ENCODE measurements at places on chromosomes 12 and 14.
A peak's percentile ranks its signal among the peaks of the same experiment; 100 is the strongest.

GRCh38 chr12:24895612-24896011 lies 53.3 kb downstream of the BCAT1 start:
- peak; percentile 51 for DNase-seq

DNA sequence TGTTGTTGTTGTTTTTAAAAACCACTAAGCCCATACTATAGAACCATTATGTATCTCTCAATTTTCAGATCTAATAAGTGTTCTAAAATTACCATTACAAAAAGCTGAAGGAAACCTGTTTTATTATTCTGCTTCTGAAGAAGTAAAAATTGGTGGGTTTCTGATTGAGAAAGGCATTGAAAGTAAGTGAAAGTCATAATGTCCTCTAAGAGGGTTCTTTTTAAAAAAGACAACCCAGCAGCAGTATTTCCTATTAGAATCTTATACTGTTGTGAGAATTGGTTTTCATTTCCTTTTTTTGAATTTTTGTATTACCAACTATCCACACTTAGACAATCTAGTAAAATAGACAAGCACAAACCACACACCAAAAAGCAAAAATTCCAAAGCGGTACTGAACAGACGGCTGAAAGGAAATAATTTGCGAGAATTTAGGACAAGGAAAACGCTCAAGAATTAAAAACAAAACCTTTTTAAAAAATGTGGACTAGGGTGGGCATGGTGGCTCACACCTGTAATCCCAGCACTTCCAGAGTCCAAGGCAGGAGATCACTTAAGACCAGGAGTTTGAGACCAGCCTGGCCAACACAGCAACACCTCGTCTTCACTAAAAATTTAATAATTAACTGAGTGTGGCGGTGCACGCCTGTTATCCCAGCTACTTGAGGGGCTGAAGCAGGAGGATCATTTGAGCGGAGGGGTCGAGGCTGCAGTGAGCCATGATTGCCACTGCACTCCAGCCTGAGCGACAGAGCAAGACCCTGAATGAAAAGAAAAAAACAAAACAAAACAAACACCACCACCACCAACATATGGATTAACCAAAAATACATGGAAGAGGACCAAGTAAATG lies 66.7 kb upstream of the AP4S1 start:
- no peak for DNase-seq

- DNase-seq = peak; percentile 81
Measured at GRCh38 chr14:30559638-30560091, 707 bp downstream of the G2E3 start.

DNA sequence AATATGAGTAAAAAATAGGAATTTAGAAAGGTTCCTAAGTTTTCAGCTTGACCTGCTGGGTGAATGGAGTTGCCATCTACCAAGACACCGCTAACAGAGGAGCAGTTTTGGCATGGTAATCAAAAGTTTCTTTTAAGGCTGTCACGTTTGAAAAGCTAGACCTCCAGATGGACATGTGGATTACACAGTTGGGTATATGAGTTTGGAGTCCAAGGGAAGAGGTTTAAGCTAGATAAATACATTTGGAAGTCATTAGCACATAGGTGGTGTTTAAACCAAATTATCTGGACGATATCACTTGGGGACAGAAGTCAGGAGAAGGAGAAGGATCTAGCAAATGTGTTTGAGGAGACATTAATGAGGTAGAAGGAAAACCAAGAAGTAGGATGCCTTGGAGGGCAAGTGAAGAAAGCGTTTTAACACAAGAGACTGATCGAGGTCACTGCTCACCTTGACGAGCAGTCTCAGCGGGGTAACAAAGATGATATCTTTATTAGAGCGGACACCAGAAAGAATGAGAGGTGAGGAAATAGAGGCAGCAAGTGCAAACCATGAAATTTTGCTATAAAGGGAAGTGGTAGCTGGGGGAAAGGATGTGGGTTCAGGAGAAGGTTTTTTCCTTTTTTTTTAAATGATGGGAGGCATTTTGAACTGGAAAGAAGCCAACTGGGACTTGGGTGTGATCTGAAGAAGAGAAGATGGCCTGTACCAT lies 17.6 kb downstream of the PNP start:
- no peak for DNase-seq

DNA sequence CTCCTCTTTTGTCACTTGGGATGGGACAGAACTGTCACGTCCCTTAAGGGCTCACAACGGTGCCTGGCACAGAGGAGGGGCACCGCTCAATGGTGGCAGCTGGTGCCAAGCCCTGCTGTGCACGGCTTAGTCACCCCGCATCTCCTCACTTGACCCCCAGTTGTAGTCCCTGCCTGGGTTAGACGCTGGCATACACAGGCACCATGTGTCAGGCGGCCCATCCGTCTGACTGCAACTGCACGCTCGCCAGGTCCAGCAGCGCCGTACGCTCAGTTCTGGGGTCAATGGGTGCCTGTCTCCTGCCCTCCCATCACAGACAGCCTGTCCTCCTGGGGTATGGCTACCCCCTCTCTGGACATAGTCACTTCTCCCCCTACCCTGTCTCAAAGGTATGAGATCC lies 1.6 kb upstream of the PACS2 start:
- no peak for DNase-seq

DNA sequence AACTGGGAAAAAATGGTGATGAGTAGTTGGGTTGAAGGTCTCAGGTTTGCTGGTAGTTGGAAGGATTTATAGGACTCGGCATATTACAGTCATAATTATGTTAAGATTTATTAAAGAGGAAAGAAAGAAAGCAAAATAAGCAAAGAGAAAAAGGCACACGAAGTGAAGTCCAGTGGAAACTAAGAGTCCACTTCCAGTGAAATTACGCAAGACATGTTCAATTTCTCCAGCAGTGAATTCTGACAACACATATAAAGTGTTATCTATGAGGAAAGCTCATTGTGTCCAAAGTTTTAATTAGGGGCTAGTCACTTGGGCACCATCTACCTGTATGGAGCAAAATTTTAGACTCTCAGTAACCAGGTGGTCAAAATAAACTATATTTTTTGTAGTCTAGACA lies 143.3 kb downstream of the CEP128 start:
- peak; percentile 31 for DNase-seq

DNA sequence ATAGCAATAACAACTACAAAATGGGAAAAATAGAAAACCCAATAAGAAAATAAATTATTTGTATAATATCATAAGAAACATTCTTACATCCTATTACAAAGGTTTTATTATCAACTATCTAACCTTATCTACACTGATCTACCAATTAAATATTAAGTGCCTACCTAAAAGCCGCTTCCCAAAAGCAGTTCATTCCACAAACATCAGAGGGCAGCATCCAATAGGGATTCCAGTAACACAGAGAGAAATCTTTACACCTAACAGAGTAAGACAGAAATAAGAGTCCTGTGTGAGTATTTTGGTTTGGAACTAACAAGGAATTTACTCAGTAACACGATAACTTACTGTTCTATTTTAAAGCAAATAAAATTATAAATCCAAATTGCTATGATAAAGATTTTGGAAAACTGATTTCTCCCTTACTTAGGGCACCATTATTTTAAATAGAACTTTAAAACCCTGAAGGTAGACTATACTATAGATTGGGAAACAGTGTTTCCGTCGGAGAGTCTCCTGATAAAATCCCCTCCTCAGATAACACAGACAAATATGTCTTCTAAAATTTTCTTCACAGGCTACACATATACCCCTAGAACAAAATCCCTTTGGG lies 15.0 kb downstream of the GXYLT1 start:
- DNase-seq = peak; percentile 73

GRCh38 chr12:102570256-102570655 lies 89.9 kb upstream of the IGF1 start:
- DNase-seq = no peak

- peak; percentile 83 for DNase-seq
Measured at GRCh38 chr14:53670701-53671100, 285.9 kb downstream of the BMP4 start.

GRCh38 chr12:66190519-66191370 lies 1.7 kb downstream of the IRAK3 start:
- DNase-seq = peak; percentile 54

DNA sequence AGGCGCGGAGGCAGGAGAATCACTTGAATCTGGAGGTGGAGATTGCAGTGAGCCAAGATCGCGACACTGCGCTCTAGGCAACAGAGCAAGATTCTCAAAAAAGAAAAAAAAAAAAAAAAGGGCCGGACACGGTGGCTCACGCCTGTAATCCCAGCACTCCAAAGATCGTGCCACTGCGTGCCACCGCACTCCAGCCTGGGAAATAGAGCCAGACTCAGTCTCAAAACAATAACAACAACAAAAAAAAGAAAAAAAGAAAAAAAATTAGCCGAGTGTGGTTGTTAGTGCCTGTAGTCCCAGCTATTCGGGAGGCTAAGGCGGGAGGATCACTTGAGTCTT lies 470 bp upstream of the RPL6 start:
- no peak for DNase-seq

- DNase-seq = no peak
Measured at GRCh38 chr12:21456291-21456780, 18.9 kb downstream of the PYROXD1 start.

DNA sequence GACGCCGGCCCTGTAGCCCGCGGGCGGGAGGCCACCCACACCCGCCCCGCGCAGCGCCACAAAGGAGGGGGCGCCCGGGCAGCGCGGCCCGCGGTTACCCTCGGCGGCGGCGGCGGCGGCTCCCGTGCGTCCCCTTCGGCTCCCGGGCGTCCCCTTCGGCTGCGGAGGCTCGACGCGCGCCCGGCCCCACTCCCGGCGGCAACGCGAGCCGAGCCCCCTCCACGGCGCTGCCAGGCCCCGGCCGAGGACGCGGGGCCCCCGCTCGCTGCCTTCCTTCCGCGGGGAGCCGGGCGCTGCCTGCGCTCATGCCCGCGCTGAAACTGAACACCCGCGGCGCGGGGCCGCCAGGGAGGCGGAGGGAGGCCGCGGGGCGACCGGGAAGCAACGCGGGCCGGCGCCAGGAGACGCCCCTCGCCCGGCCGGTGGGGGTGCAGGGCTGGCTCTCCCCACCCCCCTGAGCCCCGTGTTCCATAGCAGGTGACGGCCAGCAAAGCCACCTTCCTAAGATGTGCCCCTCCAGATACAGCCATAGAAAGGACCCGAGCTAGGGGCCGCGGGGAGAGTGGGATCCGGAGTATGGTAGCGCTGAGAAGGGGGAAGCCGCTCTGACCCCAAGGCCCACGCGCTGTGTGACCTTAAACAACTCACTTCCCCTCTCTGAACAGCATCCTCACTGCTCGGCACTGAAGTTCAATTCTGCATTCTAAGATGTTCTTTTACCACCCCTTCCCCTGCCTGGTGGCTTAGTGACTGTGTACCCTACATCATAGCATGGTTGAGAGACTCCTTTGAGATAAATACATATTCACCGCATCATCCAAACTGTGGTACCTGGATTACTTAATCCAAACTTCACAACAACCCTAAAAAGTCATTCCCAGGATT lies 42.8 kb downstream of the KDM2B start:
- no peak for DNase-seq

DNA sequence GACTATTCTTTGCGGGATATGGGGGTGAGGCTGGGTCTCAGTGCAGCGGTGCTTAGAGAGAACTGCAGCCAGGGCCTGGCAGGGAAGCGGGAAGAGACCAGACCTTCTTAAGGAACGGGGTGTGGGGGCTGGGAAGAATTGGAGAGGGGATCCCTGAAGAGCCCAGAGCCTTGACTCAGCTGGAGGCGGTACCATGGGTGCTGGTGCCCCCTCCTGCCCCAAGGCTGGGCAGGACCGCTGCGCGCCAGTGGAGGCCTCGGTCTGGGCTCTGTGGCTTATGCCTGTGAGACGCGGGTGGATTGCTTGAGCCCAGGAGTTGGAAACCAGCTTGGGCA lies 1.3 kb upstream of the RNU7-1 start:
- peak; percentile 38 for DNase-seq

GRCh38 chr12:125744201-125744600 lies 679.0 kb downstream of the AACS start:
- DNase-seq = no peak

GRCh38 chr12:131091413-131091975 lies 137.8 kb downstream of the ADGRD1 start:
- DNase-seq = no peak

DNA sequence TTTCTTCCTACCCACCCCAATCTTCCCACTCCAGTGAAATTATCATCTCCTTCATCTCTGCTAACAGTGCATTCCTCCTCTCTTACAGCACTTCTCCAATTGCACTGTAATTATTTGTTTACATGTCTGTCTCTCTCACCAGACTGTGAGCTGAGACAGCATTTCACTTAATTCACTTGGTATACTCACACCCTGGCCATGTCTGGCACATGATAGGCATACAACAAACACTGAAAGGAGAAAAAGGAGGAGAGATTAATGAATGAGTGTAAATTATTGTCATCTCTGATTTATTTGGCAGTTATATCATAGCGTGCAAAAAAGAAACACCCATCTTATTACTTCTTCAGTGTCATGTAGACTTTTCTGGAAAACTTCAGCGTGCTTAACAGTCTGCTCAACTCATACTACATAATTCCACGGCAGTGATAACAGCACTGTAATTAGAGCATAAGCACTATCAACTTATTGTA lies 452.3 kb downstream of the ADAMTS20 start:
- DNase-seq = peak; percentile 36

- DNase-seq = no peak
Measured at GRCh38 chr12:56715798-56716197, 9.3 kb downstream of the NACA start.

- DNase-seq = no peak
Measured at GRCh38 chr12:14264316-14264715, 101.2 kb upstream of the ATF7IP start.

DNA sequence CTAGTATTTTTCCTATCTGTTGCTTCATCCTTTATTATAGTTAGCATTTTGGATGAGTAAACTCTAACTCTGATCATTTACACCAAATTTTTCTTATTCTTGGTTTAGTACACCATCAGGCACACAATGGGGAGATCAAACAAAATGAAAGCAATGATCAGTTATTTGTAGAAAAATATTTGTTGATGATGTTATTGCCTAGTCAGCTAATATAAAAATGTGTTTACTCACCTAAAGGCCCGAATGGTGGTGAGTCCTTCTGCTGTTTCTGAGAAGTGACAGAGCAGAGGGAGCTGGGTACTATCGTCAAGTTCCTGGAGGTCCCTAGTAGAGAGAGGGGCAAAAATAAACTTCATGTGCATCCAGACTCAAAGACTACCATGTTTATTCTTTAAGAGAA lies 63.3 kb upstream of the KCNJ8 start:
- no peak for DNase-seq

GRCh38 chr14:101603096-101603495 lies 41.8 kb downstream of the DIO3 start:
- DNase-seq = no peak

DNA sequence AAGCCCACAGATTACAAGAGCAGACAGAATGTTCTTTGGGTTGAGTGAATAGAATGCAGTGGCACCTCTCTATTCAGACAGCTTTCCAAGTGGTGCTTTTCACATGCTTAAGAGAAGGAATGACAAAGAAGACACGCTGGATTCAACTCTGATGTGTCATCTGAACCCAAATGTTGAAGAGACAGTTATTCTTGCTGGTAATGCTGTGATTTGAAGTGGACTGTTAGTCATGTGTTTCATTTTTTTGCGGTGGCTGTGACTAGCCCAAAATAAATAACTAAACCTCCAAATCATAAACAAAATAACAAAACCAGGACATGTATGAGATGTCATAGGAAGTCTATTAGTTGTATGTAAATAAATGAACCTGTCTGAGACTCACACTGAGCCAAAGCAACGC lies 391.8 kb upstream of the PRICKLE1 start:
- DNase-seq = peak; percentile 34

Data from fibroblast of lung (primary cell).